Activated naive CD8-positive, alpha-beta T cell treated with anti-CD3 and anti-CD28 coated beads for 36 hours (primary cell): ENCODE measurements at places on chromosomes 1 and 21.

GRCh38 chr21:38729291-38729690, 76.4 kb upstream of the ETS2 start:
- no peak for DNase-seq

DNA sequence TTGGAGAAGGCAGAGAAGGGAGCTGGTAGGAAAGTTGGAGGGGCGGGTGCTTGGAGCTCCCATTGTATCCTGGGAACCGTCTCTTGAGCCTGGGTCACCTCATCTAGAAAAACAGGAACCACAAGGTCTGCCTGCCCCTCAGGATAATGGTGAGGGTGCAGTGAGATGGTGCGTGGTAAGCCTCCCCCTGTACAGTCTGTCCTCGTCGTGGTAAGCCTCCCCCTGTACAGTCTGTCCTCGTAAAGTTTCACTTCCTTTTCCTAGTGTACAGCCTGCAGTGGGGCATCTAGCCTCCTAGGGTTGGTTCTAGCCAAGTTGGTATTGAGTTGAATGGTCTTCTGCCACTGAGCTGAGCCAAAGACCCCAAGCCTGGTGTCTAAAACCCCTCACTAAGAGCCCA, 66.5 kb upstream of the IGSF21 start:
- no peak for DNase-seq

DNA sequence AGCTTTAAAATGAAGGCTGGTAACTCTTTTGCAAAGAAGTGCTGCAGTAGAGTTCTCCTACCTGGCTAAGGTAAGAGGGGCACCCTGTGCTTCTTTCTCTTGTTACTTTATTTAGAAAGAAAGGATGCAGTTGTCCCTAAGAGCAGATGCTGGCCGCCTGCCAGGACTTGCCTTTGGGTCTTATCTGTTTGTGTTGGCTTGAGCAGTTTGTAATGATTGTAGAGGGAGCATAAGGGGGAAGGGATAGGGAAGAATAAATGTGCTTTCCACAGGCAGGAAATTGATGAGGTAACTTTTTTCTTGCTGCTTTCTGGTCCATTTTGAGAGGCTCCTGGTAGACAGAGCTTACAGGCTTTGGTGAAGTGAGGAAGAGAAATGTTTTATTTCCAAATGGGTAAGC, 229.6 kb downstream of the HHAT start:
- no peak for DNase-seq

DNA sequence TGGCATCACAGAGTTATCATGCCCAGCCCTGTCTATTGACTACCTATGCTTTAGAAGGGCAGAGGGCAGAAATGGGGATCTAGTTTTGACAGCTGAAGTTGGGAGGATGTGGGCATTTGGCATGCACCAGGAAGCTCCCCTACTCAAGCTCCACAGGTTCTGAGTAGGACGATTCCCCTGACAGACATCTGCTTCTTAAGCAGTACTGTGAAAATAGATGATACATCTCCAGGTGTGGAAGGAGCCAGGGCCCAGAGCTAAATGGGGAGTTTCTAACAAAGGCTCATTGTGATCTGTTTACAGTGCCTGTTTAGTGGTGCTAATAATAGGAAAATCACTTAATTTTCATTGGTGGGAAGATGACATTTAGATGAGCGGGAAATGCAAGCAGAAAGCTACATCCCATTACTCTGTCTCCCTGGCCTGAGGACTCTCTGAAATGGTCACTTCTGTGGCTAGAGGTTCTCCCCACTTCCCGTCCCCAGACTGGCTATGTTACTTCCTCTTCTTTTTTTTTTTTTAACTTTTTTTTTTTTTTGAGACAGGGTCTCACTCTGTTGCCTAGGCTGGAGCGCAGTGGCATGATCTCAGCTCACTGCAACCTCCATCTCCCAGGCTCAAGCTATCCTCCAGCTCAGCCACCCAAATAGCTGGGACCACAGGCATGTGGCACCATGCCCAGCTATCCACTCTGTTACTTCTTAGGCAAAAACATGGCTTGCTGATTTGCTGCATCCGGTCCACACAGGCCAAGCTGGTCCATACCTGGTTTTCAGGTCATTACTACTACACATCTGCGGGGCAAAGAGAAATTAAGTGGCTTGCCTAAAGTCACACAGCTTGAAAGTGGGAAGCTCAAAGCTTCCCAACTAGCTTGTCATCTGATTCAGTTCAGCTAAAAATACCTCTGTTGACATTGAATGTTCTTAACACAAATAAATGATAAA, 23.2 kb upstream of the CNIH3 start:
- DNase-seq = no peak

DNA sequence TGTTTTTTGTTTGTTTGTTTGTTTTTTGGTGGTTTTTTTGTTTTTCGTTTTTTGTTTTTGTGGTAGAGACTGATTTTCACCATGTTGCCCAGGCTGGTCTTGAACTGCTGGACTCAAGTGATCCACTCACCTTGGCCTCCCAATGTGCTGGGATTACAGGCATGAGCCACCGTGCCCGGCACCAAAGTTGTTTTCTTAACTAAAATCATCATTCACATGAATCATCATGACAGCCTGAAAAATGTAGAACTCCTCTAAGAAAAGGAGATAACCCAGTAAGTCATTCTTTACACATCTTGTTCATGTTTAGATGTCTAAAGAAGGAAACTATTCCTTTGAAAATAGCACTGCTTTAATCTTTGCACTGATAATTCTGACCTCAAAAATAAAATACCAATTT, 37.5 kb downstream of the DISP1 start:
- no peak for DNase-seq

GRCh38 chr1:115753361-115753760, 15.2 kb downstream of the CASQ2 start:
- no peak for DNase-seq

GRCh38 chr21:45051580-45052434, 22.6 kb upstream of the ADARB1 start:
- DNase-seq = no peak

GRCh38 chr1:24119859-24120756, 8.2 kb upstream of the MYOM3 start:
- no peak for DNase-seq

DNA sequence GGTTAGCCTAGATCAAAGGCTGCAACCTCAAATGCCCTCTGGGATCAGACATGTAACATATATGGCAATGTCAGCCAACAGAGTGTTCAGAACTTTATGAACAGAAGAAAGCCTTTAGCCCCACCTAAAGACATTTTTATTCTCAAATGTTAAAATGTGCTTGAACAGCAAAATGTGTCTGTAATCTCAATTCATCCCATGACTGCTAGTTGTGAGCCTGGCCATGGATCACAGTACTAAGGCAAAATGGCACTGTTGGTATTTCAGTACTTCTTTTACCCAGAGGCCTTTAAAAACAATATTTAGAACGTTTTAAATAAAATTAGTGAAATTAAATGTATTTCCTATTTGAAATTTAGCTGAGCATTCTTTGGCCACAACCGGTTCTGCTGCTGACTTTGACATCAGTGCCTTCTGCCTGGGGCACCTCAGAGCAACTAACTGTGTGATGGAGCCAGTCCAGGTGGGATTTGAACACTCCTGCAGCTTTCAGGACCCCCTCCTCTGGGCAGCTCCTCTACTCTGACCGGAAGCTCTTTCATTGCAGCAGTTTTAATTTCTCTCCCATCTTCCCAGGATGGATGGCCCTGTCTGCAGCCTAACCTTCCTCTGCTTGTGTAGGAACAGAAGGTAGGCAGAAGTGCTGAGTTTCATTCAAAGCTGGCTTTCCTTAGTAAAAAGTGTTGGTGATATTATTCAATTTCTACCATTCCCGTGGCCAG, 68.3 kb upstream of the NFIA start:
- no peak for DNase-seq

GRCh38 chr1:22821027-22821426, 110.4 kb downstream of the EPHB2 start:
- DNase-seq = no peak

DNA sequence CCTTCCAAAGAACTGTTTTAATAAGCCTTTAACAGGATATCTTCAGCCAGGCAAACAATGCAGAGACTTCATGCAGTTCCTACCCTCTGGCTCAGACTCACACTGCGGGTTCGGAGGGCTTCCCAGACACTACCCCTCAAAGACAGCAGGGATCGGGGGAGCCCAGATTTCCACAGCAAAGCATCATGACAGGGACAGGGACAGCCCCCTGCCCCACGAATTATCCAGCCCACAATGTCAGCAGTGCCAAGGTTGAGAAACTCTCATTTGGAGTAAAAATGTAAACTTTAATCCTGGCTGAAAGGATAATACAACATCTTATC, 20.1 kb downstream of the NPHP4 start:
- no peak for DNase-seq

GRCh38 chr21:17139696-17140095, 373.1 kb upstream of the CXADR start:
- no peak for DNase-seq

DNA sequence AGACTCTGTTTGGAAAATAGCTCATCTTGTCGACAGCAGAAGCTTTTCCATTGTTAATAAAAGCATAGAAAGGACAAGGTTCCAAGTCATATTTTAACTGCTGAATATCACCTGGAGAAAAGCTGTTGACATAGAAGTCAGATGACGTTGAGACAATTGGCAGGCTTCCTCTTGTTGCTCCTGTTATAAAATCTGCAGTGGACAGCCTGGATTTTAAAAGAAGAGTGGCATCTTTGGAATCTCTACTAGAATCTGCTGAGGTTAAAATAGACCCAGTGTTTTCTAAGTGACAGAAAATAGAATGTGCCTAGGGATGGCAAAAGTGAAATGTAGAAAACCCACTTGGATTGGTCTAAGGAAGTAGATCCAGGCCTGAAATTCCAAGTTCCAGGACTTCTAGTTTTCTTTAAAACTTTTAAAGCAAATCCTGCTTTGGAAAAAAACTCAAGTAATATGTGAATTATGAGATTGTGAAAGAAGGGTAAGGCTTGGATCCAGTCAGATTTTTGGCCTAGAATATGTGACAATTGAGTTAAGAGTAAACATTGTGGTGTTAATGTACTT, 53.6 kb upstream of the NEXN start:
- no peak for DNase-seq

DNA sequence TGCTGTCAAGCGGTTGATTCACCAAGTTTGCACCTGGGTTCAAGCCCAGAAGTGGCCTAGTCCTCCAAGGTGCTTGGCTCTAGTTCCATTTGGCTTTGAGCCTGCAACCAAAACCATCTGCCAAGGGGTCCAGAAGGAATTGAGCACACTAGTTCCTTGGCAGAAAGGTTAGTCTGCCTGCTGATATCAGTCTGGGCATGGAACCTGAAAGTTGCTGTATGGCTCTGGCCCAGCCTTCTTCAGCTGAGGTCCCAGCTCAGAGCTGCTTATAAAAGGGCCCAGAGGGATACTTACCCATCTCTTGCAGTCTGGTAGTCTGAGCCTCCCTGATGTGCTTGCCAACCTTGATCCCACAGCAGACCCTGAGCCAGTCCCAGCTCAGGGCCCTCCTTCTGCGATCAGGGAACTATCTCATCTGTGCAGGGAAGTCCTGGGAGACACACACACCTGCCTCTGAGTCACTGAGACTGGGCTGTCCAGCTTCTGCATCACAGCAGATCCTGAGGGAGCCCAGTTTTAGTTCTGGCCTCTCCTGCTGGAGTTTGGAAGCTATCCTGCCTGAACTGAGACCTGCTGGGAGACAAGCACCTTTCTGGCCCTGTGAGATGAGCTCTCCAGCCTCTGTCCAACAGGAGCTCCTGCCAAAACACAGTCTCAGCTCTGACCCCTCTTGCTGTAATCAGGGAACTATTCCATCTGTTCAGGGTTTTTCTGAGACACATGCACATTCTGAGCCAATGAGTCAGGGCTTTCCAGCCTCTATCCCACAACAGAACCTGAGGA, 75.8 kb downstream of the CTH start:
- DNase-seq = no peak

DNA sequence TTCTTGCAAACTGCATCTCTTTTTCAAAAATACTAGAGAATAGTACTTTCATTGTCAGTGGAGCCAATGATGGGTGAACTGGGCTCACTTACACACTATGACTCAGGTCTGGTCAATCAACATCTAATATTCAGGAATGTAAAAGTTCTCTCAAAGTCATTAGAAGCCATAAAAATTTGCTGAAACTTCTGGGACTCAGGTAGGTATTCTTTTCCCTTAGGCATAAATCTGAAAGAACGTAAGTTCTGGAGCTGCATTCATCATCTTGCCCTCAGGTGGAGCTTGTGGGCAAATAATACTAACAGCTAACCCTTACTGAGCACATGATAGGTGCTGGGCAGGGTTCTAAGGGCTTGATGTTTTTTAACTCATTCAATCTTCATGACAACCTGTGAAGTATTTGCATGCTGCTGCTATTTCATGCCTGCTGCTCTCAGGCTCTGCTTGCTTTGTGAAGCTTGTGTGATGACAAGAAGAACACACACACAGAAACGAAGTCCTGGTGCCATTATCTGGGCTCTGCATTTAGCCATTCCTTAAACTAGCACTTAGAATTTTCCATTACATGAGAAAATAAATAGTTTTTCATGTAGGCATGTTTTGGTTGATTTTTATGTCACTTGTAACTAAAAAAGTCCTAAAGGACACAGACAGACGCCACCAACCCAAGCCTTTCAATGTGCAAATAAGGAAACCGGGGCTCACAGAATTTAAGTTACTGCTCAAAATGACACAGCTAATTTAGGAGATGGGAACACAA, 394.2 kb upstream of the LYPLAL1 start:
- DNase-seq = no peak

DNA sequence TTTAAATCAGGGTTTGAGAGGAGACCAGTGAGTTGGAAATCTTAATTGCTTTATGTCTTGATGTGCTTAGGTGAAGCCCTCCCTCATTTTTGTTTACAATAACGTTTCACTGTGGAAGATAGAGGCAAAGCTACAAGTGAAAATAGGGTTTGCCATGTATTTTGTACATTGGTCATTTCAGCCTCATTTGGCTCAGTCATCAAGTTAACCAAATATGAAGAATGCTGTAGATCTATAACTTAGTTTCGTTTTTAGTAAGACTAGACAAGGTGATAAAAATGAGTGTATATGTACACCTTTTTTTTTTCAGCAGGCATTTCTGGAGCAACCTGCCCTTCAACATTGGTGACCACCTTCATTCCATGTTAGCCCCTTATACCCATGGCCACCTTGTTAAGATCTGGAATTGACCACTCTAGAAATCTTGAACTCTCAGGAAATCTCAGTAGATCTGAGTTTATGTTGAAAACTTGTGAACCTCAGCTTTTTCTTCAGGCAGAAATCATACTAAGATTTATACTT, 2.9 kb downstream of the NFYC start:
- no peak for DNase-seq
